ENCODE measurements at places on chromosomes 7 and 10.

DNA sequence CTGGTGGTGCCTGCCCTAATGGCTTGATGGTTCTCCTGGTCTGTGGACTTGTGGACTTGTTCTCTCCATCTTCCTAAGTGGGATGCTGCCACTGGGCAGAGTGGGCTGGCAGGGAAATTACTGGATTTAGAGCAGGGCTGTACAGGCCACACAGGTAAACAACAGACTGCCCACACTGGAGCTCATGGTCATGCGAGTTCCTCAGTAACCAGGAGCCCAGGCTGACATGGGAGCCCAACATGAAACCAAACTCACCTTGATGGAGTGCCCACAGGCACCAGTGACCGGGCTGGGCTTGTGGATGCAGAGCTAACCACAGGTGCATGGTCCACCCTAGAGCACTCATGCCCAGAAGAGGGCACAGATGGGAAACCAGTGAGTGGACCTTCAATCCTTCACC, 116.7 kb downstream of the SLIT1 start:
- no peak for DNase-seq

DNA sequence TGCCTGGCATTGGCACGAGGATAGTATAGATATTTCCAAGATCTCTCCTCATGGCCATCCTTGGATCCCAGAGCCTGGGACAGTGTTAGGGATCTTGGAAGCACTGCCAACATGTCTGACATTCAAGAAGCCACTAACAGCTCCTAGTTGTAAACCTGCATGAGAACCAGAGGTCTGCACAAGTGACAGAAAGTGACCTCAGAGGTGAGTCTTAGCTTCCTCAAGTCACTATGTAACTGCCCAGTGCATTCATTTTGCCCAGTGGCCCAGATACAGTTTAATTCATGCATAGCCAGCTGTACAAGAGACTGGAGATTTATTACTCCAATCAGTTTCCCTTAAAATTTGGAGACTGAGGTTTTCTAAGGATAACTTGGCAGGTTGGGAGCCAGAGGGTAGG, 16.7 kb downstream of the SUGCT start:
- no peak for DNase-seq

DNA sequence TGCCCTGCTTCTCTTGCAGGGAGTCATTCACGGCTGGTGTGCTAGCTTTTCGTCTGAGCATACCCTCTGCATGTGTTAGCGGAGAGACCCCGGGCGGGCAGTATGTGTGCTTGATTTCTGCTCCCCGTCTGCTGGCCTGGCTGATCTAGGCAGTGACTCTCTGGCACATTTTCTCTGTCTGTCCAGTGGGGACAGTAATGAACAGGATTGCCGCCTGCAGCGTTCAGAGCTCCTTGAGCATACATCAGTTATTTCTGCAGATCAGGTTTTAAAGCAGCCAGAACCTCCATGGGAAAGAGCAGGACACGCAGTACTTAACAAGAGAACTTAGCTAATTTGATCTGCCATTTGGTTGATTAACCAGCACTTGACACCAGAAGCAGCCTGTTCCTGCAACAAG, 242.5 kb downstream of the CELF2 start:
- DNase-seq = no peak

DNA sequence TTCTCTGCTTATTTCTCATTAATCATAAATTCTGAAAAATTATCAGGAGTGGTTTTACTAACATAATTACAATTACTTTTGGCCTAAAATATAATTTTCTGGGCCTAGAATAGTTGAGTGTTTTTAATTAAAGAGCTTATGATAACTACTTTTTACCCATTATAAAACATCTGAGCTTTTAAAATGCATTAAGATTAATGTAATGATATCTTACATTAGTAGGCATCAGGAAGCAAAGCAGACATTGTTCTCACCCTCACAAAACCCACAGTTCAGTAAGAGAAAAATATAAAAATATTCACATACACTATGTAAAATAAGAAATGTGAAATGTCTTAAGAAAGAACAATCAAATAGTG, 443.7 kb upstream of the SEMA3A start:
- no peak for DNase-seq

DNA sequence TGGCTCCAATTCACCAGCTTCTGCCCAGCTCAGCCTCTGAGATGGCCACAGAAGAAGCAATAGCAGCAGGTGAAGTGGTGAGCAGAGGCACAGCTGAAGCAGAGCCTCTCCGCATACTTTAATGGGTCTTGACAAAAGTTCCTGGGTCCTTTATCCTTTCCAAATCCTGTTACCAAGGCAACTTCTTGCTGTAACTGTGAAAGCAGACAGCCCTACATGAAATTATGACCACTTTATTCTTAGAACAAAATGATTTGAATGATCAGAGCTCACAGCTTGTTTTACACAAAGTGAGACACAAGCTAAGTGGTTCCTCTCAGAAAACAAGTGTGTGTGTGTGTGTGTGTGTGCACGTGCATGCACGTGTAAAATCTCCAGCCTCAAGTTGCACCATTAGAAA, 245.6 kb downstream of the HTR7 start:
- DNase-seq = no peak

- DNase-seq = no peak
These were observed 43.5 kb downstream of the ZWINT start for GRCh38 chr10:56317603-56318002.

GRCh38 chr7:30771880-30772425, 736 bp downstream of the MINDY4 start:
- DNase-seq = no peak

GRCh38 chr7:80510021-80510420, 1.8 kb downstream of the GNAT3 start:
- DNase-seq = no peak

DNA sequence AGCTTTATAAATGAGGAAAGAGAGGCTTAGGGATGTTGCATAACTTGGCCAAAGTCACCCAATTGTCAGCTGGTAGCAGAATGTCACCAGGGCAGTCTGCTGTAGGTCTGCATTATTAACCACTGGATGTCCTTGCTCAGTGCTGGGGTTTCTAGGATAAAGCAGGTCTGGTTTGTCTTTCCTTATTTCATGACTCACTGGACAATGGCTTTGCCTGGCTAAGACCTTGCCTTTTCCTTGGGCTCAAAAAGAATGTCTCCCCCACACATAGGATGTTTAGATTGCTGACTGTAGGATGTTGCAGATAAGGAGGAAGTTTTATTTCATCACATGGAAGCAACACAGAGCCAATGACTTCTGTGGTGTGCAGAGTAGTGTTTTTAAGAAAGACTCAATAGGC, 29.4 kb downstream of the WDFY4 start:
- DNase-seq = no peak

GRCh38 chr10:36096576-36096975, 454.5 kb upstream of the FZD8 start:
- no peak for DNase-seq

DNA sequence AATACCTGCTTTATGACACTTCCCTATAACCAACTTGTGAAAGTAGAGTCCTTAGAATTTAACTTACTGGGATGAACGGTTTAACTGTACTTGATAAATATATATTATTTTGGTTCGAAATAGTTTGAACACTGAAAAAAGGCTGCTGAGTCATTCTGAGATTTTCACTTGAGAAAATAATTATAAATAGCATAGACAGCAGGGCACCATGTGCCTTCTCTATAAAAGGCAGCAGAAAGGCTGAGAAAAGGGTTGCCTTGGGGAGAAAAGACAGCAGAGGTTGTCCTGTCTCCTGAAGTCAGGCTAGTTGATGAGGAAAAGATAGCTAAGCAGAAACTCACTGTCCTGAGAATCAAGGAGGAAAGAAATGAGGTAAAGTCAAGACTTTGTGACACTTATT, 92.4 kb downstream of the CTTNBP2 start:
- DNase-seq = no peak

- no peak for DNase-seq
These were observed 122.3 kb upstream of the CARD11 start for GRCh38 chr7:3165681-3166580.

GRCh38 chr7:116706668-116707126, 34.7 kb downstream of the MET start:
- no peak for DNase-seq

All from stimulated activated CD4-positive, alpha-beta T cell treated with anti-CD3 and anti-CD28 coated beads, Interleukin-15, amount 100 ng/mL, for 48 hours (primary cell).